ENCODE measurements at places on chromosomes 11 and 22. TPM values are rescaled to one million over a fixed set of nuclear protein-coding genes. Genes with fewer than 3 reads are reported as not detected.

The DEFB131B gene
- not detected for polyA plus RNA-seq

DNA sequence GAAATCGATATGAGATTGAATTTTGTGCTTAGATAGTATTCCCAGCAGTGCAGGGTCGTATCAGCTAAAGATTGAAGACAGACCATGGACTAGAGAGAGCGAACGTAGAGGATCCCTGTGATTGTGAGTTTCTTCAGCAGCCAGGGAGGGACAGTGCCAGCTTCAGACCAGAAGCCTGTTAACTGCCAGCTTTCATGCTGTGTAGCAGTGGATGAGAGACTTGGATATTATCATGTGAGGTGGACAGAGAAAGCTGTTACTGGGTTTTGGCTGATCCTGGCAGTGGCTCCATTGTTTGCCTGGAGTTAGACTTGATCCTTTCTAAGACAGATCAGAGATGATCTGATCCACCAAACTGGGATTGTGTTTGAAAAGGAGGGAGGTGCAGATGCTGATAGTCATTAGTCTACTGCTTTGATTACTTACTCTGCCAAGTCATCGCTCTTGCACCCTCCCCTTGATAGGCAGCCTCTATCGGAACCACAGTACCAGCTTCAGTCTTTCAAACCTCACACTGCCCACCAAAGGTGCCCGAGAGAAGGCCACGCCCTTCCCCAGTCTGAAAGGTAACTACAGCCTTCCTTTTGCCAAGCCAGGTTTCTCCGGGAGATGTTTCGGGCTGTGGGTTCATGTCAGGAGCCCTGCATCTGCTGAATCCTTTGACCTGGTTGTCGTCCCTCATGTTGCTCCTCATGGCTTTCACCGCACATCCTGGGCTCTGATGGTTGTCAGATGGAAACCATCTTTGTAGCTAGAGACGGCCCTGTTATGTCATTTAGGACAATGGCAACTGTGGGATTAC is 16.2 kb downstream of the MADD start:
- DNase-seq: no peak

DNA sequence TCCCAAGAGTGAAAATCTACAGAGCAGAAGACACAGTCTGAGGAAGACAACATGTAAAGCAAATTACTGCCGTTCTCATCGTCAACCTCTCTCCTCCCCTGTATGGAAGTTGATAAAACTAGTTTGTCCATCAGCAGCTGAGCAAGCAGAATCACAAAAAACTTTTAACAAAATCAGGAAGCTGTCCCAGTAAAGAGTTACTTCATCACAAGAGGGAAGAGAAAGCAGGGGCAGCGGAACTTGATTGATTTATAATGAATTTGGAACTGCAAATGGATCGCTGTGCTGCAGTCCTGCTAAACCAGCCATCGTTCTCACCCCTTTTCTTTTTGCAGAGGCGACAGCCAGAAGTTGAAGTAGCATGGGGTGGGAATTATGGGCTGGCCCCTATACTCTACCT is 13.7 kb upstream of the UCP3 start:
- DNase-seq: no peak

The SERPING1 gene
- 77.2 TPM for polyA plus RNA-seq

The HTR3A gene
- not detected for polyA plus RNA-seq

DNA sequence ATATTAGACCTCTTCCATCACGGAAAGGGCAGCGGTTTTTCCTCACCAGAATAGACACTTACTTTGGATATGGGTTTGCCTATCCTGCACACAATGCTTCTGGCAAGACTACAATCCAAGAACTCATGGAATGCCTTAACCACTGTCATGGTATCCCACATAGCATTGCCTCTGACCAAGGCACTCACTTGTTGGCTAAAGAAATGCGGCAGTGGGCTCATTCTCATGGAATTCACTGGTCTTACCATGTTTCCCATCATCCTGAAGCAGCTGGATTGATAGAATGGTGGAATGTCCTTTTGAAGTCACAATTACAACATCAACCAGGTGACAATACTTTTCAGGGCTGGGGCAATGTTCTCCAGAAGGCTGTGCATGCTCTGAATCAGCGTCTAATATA is 20.8 kb downstream of the MS4A4E start:
- DNase-seq: no peak

GRCh38 chr11:28054821-28055220 is 53.1 kb downstream of the KIF18A start:
- DNase-seq: no peak

The PLEKHA7 gene
- polyA plus RNA-seq: 1.2 TPM

Data from psoas muscle (tissue), 8 donors.